ENCODE measurements at places on chromosomes 7 and 10. TPM values are rescaled to one million over a fixed set of nuclear protein-coding genes. Genes with fewer than 3 reads are reported as not detected.

DNA sequence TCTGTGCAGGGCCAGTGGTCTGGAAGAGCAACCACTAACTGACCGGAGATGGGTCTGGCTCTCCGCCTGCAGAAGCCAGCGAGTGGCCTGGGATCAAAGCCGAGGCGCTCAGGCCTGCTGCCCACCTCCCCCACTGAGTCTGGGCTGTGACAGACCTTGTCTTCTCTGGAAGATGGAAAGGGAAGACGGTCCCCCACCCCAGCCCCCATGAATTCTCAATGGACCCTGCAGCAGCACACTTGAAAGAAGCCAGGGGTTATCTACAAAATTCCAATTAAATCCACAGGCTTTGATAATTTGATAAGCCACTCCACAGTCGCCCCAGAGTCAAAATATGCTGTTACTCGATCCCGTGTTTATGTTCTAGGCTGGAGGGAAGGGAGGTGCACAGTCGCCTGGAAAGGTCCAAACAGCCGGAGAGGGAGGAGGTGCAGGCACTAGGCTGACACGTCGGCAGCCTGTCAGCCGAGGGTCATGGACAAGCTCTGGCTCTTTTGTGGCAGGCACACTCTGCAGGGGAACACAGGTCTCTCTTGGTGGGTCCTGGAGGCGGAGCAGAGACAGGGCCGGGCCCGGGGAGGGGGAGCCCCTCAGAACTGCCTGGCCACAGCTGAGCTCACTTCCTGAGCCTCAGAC, 134.9 kb downstream of the SH3PXD2A start:
- DNase-seq: no peak

- no peak for DNase-seq
Observed at GRCh38 chr10:83218205-83218604, 921.1 kb upstream of the GHITM start.

DNA sequence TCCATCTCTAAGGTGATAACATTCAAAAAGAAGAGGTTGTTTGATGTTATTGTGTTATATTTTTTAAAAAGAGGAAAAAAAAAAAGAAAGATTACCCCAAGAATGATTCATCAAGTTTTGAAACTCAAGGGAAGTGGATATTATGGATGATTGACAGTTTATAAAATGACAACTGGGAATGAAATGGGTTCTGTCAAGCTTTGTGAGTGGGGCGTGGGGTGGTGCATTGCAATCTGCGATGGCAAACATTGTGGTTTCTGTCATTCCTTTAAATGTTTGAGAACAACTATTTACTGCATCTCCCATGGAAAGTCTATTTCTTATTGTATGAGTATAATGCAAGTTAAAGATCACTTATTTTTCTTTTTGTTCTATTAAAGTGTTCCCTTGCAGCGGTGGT, 297.0 kb downstream of the CCDC3 start:
- DNase-seq: no peak

DNA sequence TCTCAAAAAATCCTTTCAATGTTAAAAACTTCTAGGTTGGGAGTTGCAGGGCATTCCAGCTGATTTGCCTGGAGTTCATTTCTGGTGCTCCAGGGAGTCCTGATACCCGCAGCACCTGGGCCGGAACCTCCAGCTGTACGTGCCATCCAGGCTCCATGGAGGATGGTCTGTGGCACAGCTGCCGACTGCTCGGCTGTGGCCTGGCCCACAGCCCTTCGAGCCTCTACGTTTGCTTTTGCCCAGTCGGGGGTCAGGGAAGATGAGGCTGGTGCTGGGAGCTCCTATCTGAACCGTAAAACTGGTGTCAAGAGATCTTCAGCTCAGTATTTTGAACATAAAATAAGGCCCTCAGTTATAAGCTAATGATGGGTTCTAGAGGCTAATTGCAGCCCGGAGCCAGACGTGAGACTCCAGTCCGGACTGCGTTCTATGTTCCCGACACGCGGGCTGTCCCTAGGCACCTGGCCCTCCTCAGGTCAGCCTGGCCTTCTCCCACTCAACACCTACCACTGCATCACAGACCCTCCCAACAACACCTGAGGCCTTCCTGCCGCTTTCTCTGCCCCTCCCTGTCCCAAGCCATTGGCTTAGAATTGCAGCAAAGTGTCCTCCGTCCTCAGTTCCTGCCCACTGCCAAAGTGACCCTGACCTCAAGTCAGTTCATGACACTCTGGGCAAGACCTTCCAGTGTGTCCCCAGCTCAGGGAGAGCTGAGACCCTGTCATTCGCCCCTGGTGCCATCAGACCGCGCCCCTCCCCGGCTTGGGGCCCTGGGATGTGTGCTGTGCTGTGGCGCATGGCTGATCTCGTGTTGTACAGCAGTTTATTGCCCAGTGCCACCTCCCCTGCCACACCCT, 64.2 kb upstream of the DNAJB6 start:
- DNase-seq: no peak

The FASTK gene
- total RNA-seq: 30.7 TPM

The PRSS37 gene
- not detected for total RNA-seq

The LMOD2 gene
- not detected for total RNA-seq

Data from occipital lobe (tissue), 3 donors.